ENCODE measurements at places on chromosomes 1 and 21.
A peak's percentile ranks its signal among the peaks of the same experiment; 100 is the strongest.

DNA sequence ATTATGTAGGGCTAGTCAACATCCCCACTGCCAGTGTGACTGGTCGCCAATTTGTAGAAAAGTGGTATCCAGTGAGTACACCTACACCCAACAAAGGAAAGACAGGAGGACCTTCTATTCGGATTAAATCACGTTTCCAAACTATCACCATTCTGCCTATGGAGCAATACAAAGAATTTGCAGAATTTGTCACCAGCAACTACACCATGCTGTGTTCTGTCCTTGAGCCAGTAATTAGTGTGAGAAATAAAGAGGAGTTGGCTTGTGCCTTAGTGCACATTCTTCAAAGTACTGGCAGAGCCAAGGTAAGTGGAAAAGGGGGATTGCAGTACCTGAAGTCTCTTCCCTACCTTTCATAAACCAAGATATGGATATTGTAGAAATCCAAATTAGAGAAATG is 53.8 kb downstream of the CLEC20A start:
- DNase-seq: no peak

DNA sequence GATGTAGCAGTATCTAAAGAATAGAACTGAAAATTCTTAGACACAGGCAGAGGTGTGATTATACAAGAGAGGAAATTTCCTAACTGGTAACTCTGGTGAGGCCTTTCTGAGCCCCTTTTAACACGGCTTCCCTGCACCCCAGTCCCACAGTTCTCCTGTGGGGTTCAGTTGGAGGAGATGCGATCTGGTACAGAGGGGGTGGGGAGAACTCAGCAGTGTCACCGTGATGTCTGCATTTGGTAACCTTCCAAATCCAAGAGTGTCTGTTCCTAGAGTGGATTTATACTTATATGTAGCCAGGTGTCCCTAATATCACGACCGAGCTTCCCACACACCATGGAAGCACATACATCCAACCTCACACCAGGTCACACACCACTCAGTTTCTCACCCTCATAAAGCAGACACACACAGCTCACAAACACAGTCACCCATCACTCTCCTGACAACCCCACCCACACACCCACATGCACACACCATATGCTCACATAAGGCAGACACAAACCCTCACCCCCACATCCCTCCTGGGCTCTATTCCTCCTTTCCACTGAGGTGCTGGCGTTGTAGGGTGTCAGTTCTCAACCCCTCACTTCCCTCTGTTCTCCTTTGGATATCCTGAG is 48.5 kb downstream of the RHBG start:
- no peak for DNase-seq

GRCh38 chr1:245876586-245876985 is 630.5 kb downstream of the SMYD3 start:
- DNase-seq: no peak

- DNase-seq: peak; percentile 74
Measured at GRCh38 chr1:26744075-26744959, 43.4 kb upstream of the PIGV start.

DNA sequence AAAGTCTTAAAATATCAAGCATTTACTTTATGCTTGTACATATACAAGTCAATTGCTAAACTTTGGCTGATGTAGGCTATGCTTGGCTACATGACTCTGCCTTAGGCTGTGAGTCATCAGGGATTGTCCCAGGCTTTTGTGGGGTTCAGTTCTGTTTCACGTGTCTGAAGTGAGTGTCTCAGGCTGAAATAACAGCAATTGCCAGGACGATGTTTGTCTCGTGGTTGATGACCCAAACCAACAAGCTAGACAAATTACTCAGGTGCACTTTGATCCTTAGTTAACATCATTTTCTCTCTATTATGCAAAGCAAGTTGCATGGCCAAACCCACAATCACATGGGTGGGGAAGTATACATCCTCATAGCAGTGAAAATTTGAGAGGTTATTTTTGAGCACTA is 410.1 kb downstream of the BRINP3 start:
- no peak for DNase-seq

DNA sequence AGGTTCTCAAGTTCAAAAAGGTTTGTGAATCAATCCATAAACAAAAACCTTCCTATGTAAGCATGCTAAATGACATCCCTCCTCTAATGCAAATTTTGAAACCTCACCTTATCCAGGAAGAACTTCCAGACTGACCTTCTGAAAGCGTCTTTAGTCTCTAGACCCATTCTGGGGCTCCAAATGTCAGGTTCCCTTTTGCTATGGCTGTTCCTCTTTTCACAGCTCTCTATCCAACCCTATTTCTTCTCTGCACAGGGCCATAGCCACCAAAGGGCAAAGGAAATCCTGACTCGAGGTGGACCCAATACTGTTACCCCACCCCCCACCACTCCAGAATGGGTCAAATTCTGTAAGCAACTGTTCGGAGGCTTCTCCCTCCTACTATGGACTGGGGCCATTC is 3.4 kb downstream of the ATP1A4 start:
- DNase-seq: no peak

DNA sequence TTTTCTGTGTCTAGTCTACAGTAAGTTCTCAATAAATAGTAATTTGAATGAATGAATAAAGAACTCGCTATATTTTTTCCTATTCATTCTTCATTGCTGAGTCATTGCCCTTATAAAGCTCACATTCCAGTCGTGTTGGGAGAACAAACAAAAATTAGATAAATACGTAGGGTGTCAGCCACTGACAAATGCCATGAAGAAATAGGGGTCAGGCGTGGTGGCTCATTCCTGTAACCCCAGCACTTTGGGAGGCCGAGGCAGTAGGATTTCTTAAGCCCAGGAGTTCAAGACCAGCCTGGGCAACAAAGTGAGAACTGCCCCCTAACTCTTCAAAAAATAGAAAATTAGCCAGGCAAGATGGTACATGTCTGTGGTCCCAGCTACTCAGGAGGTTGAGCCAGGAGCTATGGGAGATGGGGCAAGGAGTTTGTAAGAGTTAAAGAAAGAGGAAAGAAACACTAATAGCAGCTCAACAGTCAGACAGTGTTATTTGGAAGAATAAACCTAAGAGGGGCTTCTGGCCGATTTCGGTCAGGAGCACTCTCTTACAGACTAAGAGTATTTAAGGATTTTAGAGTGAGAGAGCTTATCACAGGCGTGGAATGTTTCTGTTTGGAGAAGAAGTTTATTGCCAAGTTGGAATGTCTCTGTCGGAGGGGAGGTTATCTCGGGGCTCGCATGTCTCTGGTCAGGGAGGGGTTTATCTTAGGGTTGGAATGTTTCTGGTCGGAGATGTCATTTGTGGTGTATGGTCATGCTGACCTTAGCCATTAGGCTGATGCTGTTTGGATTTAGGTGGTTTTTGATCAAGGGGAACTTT is 1.8 kb upstream of the CHML start:
- DNase-seq: no peak

GRCh38 chr1:161185732-161186311 is 8.5 kb upstream of the B4GALT3 start:
- DNase-seq: peak; percentile 79

GRCh38 chr21:25811186-25811585 is 76.4 kb downstream of the GABPA start:
- no peak for DNase-seq

GRCh38 chr1:42936309-42937078 is 22.2 kb downstream of the SLC2A1 start:
- no peak for DNase-seq

DNA sequence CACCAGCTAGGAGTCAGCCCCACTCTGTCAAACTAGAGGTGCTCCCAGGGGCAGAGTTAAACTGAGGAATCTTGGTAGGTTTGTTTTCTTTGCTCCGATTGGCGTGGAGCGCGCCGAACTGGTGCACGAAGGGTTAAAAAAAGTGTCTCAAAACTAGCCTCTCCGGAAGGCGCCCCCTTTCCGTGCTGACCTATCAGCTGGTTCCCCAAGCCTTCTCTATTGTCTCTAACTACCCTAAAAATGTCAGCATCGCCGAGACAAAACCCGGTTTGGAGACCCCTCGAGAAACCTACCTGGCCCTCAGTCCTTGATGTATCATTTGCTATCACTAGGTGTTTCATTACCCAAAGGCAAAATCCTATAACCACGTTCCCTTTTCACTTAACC is 2.2 kb downstream of the TGFB2 start:
- DNase-seq: no peak

GRCh38 chr1:24233684-24234600 is 46.9 kb upstream of the IFNLR1 start:
- no peak for DNase-seq

DNA sequence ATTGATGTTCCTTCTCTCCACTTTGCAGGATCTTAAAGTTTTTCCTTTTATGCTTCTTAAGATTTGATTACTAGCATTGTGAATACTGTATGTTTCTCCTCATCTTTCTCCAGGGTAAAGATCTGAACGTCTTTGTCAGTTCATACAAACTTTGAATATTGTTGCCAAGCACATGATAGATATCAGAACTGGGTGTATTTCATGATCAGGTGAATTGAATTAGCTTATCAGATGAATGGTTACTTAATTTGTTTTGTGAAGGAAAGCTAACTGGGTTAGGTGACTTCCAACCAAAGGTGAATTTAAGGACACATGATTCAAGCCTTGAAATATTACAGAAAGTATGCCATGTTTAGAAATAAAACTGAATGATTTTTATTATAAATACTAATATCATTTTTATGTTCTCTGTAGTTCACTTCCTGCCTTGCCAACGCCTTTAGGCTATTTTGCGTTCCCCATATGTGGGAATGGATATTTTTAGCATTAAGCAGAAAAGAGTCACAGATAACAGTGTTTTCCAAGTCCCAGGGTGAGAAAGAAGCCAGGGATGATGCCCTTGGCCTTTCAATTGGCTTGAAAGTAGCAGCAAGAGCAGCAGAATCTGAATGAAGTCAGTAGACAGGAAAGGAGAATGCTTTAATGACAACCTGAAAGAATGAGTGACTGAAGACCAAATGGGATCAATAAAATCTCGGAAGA is 752.1 kb downstream of the NCAM2 start:
- no peak for DNase-seq

- DNase-seq: no peak
Measured at GRCh38 chr1:3674100-3675094, 22.1 kb downstream of the TP73 start.

GRCh38 chr1:179143322-179143721 is 61.5 kb downstream of the TOR3A start:
- DNase-seq: no peak

DNA sequence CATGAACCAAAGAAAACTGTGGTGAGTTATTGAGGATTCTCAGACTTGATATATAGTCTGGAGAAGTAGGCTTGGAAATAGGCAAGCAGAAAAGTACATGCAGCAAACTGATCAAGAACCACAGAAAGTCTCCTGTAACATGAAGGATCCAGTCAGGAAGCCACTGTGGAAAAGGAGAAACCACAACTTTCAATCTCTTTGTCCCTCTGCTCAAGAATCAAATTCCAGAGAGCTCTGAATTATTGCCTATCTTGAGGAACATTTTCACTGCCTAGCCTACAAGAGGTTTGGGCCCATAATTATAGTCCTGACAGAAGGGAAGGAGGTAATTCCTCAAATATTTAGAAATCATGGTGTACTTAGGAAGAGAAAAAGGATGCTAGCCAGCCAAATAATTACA is 43.0 kb upstream of the ADAMTS1 start:
- DNase-seq: no peak

DNA sequence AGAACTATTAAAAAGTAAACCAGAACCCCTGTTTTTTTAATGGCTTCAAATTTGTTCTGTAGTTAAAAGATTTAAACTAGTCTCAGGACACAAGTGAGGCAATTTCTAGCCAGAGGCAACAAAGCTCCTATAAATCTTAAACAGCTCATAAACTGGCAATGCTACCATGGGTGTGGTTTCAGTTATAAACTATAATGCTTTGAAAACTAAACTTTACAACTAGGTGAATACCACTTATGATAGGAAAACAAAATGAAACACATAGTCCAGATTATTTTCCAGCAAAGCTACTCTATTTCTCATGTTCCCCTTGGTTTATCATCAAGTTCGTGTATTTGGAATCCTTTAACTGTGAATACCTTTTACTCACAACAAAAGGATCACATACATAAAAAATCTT is 282.5 kb downstream of the VAV3 start:
- DNase-seq: no peak

DNA sequence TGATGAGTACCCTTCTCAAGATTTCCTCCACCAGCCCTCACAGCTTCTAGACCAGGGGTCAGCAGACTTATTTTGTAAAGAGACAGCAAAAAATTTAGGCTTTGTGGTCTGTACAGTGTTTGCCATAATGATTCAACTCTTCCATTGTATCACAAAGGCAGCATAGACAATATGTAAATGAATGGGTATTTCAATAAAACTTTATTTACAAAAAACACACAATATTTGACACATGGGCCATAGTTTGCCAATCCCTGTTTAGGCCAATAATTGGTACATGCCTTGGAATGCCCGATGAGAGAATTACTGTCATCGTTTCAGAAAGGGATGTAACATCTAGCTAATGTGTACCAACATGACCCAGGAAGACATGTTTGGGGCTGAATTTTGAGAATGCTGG is 178.9 kb upstream of the GALNT2 start:
- DNase-seq: no peak

DNA sequence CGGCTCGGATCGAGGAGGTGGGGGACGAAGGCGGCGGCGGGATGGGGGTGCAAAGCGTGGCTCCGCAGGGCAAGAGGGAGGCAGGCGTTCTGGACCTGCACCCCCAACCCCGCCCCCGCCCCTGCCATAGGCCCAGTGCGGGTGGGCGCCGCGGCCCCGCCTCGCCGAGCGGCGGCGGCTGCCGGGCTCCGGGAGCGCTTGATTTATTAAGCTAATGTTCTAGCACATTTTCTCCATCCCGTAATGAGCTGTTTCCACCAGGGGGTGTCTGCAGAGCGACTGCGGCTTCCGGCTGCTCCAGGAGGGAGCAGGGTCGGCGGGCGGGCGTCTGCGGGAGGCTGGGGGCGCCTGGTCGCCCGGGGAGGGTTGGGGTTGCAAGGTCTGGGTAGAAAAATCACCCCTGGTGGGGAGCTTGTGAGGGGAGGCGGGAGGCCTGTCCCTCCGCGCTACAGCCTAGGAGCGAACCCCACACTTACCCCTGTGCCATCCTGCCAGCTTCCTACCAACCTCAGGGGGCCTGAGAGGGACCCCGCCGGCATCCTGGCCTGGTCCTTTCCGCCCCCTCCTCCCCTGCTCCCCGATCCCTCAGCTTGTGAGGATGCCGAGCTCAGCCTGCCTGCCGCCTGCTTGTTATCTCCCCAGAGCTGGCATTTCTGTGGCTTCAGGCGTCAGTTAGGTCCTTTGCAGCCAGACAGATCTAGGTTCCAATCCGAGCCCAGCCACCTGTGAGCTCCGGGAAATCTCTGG is 48.5 kb upstream of the ACOT11 start:
- DNase-seq: no peak

- peak; percentile 50 for DNase-seq
Measured at GRCh38 chr21:15063814-15064575, 805 bp downstream of the NRIP1 start.

DNA sequence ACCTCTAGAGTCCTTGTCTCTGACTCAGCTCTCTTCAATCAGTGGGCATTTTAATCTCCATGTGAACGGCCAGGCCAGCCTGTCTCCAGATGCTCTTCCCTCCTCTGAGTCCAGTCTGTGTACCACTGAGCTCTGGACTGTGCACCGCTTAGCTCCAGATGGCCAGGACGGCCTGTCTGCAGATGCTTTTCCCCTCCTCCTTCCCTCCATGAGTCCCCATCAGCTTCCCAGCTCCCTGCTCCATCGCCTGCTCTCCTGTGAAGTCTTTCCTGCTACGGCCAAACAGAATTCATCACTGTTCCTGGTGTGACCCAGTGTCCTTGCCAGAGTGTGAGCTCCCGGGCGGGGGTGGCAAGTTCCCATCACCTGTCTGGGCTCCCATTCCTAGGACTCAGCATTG is 42.0 kb downstream of the STUM start:
- no peak for DNase-seq

All from GM06990 (cell line).